NCI-H510A treated with DMSO at 0.1 percent for 48 hours (cell line): ENCODE measurements at places on chromosomes 5 and 9.

DNA sequence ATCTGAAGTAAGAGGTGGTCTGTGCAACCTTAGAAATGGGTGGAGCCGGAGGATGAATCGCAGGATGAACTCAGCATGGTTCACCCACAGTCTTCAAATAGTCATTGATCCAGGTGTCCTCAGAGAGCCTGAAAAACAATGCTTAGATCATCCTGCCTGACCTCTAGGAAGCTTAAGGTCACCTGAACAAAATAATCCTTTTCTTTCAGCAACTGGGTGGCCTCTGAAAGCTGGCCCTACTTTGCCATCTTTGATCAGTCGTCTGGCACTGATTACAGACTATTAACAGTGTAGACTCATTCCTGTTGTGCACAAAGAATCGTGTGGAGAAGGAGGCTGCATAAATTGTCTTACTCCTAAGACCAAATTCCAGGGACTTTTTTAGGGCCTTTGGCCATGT lies 50.7 kb downstream of the PIP5K1B start:
- no peak for DNase-seq

GRCh38 chr5:159916841-159917761 lies 819 bp downstream of the ADRA1B start:
- DNase-seq, result no peak

GRCh38 chr9:33225319-33226147 lies 14.4 kb upstream of the SPINK4 start:
- peak; percentile 52 for DNase-seq

GRCh38 chr9:16150938-16151650 lies 598.3 kb downstream of the CCDC171 start:
- DNase-seq, result no peak

- DNase-seq, result no peak
Measured at GRCh38 chr5:160657622-160658458, 194.2 kb downstream of the ATP10B start.

GRCh38 chr5:147160902-147161700 lies 73.7 kb upstream of the STK32A start:
- DNase-seq, result no peak

- peak; percentile 32 for DNase-seq
Measured at GRCh38 chr9:71758277-71758676, 10.0 kb downstream of the CEMIP2 start.

GRCh38 chr9:120985819-120986222 lies 59.2 kb upstream of the TRAF1 start:
- peak; percentile 20 for DNase-seq

- no peak for DNase-seq
Measured at GRCh38 chr5:142133330-142134206, 25.0 kb downstream of the NDFIP1 start.

DNA sequence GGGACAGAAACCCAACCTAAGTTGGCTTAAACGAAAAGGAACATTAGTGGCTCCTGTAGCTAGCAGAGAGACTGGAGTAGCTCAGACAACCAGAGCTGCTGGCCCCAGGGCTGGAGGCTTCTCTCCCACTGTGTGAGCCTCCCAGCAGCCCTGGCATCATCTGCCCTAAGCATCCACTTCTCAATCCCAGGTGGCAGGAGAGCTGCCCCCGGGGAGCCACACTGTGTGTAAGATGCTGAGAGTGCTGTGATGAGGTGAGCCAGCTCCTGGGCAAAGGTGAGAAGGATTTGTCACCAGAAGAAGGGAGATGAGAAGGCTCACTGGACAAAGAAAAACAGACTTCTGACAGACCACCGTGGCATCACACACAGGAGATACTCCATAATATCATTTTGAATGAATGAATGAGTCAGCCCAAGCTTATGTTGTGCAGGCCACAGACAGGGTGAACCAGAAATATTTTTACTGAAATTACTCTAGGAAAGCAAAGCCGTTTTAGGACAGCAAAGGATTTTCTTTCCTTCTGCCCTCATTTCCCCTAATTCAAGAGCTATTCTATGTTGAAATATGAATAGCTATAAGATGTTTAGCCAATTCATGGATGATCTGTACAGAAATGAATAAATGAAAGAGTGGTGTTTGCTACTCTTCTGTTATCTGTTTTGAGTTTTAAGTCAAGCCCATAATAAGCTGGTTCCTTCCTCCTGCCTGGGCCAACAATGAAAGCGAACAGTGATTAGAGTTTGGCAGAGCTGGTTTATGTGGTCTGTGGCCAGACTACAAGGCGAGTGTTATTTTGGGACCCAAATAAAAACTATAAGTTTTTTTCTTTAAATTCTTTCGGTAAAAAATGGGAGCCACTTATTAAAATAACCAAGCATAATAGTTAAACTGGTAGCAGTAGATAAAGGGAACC lies 57.4 kb upstream of the ECM2 start:
- no peak for DNase-seq

DNA sequence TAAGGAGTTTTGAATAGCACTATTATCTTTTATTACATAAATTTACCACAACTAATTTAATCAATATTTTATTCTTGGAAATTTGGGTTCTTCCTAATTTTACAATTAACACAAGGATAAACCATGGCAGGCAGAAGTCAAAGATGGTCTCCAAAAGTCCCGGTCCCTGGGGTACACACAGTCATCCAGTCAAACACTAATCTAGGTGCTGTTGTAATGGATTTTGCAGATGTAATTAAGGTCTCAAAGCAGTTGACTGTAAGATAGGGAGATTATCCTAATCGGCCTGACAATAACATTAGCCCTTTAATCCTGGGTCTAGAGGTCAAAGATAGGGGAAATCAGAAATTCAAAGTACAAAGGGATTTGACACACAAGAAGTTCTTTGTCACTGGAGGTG lies 57.5 kb upstream of the HTR1A start:
- DNase-seq, result no peak

DNA sequence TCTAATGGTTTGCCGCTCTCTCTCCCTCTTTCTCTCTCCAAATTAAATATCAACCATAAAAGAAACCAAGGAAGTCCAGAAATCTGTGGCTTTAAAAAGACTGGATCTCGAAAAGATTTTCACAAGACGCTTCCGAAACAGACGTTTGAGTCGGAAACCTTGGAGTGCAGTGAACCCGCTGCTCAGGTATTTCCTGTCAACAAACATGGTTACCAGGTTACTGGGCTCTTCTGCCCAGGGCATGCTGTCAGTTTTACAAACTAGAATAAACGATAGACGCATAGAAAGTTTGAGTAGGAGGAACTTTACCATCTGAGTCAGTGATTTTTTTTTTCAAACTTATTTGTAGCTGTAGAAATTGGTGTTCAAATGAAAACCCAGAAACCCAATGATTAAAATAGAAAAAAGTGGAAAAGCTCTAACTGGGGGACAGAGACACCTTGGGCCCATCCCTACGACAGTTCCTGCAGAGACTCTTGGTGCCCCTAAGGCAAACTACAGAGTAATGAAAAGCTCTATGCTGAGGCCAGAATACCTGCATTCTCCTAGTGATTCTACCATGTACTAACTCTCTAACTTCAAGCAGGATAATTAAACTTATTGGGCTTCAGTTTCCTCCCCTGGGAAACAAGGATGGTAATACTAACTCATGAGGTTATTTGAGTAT lies 90.0 kb downstream of the DOCK8 start:
- DNase-seq, result peak; percentile 3

- DNase-seq, result no peak
Measured at GRCh38 chr5:73797132-73797510, 171.1 kb downstream of the ARHGEF28 start.

DNA sequence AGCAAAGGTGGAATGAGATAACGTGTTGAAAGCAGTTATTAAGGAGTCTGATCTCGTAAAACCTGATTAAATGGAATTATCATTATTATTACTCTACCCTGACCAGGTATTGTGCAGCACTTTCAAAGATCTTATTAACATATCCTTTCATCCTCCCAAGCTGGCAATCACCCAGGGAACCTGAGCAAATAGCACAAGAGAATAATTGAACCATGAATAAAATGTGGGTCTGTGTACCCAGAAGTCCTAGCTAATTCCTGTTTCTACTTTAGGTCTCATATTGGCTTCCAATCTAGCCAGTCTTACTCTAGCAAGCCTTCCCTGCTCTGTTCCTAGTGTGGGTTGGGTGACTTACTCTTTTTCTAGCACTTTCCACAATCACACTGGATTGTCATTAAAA lies 162.2 kb upstream of the STK32A start:
- DNase-seq, result peak; percentile 31

GRCh38 chr9:108933231-108933717 lies 650 bp downstream of the ELP1 start:
- DNase-seq, result no peak

DNA sequence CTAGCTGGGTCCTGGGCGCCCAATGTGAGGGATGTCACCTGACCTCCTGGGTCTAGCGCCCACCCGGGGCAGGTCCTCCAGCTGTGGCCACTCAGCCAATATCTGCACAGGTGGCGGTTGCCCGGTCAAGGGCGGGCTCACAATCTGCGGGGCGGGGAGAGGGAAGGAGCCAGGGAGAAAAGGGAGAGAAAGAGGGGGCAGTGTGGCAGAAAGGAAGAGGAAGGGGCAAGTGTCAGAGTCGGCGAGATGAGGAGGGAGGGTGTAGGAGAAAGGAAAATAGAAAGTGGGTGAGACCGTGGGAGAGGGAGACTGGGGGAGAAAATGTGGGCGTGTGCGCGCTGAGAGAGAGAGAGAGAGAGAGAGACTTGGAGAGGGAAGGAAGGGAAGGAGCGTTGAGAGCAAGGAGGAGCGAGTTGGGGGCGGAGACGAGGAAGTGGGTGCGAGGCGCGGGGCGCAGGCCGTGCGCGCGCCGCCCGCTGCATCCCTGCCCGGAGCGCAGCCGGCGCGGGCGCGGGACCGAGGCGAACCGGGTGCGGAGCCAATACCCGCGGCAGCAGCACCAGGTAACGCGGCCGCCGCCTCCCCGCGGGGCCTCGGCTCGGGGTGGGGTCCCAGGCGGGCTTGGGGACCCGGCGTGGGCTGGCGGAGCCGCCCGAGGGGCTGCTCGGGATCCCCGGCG lies at the start of gene HRH2:
Gene HRH2 (plus strand): TSS at position 479 of the 679 bp plus-strand sequence. CDS start 25,163 bp downstream, outside the sequence.
- no peak for DNase-seq

GRCh38 chr9:121249563-121249962 lies 18.4 kb upstream of the GSN start:
- no peak for DNase-seq

GRCh38 chr9:115910959-115911358 lies 242.6 kb upstream of the PAPPA start:
- DNase-seq, result no peak

DNA sequence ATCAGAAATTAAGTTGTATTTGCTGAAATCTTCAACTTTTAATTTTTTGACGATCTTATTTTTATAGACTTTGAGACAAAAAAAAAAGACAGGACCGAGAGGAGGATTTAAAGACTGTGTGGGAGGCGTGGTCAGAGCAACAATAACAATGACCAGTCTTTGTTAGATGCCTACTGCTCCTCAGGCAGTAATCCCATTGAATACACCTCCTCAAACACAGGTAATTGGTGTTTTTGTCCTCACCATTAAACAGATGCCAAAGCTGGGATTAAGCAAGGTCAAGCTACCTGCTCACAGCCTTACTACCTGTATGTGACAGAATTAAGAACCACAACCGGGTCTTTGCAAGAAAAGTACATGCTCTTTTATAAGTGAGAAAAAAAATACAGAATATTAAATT lies 233.3 kb upstream of the GRAMD2B start:
- DNase-seq, result no peak

GRCh38 chr9:127158786-127159324 lies 36.4 kb upstream of the ANGPTL2 start:
- DNase-seq, result no peak

GRCh38 chr5:35838370-35839042 lies 18.2 kb upstream of the IL7R start:
- no peak for DNase-seq

DNA sequence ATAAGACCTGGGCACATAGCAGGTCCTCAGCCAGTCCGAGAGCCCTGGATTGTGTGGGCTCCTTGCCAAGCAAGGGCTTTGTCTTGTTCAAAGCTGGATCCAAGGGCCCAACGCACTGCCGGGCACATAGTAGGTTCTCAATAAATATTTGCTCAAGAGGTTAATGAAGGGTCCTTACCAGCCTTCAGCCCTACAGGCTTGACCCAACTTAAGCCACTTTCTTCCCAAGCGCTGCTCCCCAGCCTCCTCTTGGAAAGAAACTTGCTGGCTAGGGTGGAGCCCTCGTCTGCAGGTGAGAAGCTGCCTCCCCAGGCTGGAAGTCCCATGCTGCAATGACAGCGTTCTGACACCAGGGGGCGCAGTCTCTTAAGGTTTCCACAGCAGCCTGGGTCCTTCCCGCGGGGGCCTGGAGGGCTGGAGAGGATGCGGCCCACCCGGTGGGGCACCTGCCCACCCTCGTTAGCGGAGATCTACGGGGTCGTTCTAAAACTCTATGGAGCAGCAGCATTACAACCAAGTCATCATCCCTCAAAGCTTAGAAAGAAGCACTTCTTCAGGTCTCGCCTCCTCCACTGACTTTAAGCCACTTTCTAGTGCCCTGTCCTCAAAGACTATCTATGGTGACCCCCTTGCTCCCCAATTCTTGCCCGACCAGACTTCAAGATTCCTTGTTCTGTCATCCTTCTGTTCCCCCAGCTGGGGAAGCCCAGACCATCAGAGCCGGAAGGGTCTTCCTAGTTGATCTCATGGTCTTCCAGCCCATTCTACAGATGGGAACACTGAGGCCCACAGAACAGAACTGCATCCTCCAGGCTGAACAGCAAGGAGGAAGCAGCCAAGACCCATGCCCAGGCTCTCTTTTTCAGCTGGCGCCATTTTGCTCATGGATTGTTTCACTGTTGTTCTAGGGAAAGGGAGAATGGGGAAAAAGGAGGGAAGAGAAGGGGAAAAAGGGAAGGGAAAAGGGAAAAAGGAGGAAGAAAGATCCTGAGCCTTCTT lies 115.4 kb downstream of the LHX2 start:
- DNase-seq, result peak; percentile 68

- DNase-seq, result peak; percentile 55
Measured at GRCh38 chr9:111630182-111630963, 761 bp upstream of the DNAJC25 start.

DNA sequence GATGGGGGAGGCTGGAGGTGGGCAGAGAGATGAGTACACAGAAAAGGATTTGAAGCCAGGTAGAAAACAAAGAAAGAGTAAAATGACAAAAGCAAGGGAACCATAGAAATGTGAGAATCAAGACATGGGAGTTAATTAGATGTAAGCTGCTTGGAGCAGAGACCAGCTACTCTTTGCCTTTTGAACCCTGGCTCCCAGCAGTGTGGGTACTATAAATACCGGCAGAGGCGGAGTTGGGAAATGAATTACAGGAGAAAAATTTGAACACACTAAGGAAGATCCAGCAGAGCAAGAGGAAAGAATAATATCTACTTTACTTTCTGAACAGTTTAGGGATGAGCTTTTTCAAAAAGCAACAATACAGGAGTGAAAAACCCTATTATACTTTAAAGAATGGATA lies 36.5 kb downstream of the KIF24 start:
- DNase-seq, result no peak
